ENCODE measurements at places on chromosomes 2 and 18. TPM values are rescaled to one million over a fixed set of nuclear protein-coding genes. Genes with fewer than 3 reads are reported as not detected.

DNA sequence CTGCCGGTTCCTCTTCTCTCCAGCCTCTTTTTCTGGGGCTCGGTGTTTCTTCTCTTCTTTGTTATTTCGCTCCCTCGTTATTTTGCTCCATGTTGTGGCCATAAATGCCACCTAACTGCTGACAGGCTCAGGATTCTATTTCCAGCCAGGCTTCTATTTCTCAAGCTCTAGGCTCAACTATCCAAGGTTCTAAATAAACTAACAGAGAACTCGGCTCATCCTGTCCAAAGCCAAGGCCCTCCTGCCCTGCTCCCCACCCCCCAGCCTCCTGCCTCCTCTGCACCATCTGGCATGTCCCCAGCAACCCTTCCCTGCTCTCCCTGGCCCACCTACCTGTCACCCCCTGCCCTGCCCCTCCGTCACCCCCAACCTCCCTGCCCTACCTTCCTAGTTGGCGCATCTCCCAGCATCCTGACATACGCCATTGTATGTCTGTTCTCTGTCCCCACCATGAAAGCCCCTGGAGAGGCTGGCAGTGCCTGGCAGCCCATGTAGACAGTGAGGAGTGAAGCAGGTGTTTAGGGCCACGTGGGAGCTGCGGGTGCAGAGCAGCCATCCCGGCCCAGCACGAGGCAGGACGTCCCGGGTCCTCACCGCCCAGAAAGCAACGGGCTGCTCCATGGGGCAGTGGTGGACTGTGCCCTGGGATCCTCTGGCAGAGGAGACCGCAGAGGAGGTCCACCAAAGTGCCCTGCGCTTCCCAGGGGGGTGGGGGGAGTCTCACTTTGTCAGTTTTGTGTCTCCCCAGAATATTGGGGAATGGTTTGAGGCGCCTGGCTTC, 186.9 kb downstream of the TWIST2 start:
- DNase-seq, result peak; percentile 58
- H3K4me3 ChIP-seq, result no peak overlapping the region
- H3K4me1 ChIP-seq, result peaks cover 8% of the 10 kb centered on the region
- no peaks in the 10 kb centered on the region for H3K27me3 ChIP-seq

- peak overlapping the region; percentile 34 for H3K27ac ChIP-seq
- no peaks in the 10 kb centered on the region for H3K36me3 ChIP-seq
- peaks cover 57% of the 10 kb centered on the region for H3K4me1 ChIP-seq
- no peak overlapping the region for H3K4me3 ChIP-seq
- no peaks in the 10 kb centered on the region for H3K27me3 ChIP-seq
- no peak for DNase-seq
Measured at GRCh38 chr2:204108781-204109295, 172.3 kb downstream of the ICOS start.

- no peak overlapping the region for H3K27ac ChIP-seq
- no peaks in the 10 kb centered on the region for H3K27me3 ChIP-seq
- peaks cover 39% of the 10 kb centered on the region for H3K4me1 ChIP-seq
- peak; percentile 88 for DNase-seq
- H3K36me3 ChIP-seq, result no peaks in the 10 kb centered on the region
Measured at GRCh38 chr2:20491739-20492531, 45.1 kb downstream of the RHOB start.

DNA sequence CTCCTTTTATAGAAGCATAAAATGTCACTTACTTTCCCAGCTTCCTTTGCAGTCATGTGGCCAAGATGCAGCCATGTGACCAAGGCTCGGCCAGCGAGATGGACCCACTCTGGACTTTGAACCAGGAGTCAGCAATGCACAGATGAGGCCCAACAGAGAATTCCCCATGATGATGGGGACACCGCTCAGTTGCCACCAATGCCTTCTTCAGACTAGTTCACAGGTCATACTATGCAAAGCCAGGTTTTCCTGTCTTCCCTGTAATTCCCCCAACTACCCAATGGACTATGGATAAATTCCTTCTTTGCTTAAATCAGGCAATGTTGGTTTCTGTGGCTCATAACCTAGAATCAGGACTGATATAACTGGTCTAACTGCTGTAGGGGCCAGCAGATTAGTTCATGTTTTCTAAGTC, 22.5 kb upstream of the REL start:
- DNase-seq, result no peak
- no peak overlapping the region for H3K27ac ChIP-seq
- no peaks in the 10 kb centered on the region for H3K27me3 ChIP-seq
- no peak overlapping the region for H3K4me3 ChIP-seq
- no peaks in the 10 kb centered on the region for H3K4me1 ChIP-seq

DNA sequence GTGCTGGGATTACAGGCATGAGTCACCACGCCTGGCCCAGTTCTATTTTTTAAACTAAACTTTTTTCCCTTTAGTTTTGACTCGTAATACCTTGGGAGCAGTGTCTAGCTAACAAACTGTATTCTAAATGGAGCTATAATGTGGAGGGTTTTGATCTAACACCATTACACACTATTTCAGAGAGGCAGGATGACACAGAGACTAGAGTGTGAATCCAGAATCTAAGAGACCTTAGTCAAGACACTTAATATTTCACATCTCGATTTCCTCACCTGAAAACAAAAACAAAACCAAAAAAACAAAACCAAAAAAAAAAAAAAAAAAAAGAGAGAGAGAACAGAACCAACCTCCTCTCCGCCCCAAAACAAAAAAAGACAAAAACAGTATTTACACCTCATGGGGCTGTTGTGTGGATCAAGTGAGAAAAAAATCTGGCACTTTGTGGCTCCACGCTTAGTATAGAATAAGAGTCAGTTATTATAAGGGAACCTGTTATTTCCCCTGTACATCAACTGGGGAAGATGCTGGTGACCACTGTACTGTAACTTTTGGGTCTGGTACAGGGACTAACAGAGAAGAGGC, 31.3 kb downstream of the DARS1 start:
- H3K4me3 ChIP-seq, result no peak overlapping the region
- no peak overlapping the region for H3K27ac ChIP-seq
- no peaks in the 10 kb centered on the region for H3K27me3 ChIP-seq
- H3K36me3 ChIP-seq, result no peaks in the 10 kb centered on the region
- H3K4me1 ChIP-seq, result peaks cover 17% of the 10 kb centered on the region

- H3K36me3 ChIP-seq, result no peaks in the 10 kb centered on the region
- H3K4me1 ChIP-seq, result no peaks in the 10 kb centered on the region
- no peak overlapping the region for H3K4me3 ChIP-seq
- no peaks in the 10 kb centered on the region for H3K27me3 ChIP-seq
Measured at GRCh38 chr2:29847886-29848285, 73.5 kb downstream of the ALK start.

DNA sequence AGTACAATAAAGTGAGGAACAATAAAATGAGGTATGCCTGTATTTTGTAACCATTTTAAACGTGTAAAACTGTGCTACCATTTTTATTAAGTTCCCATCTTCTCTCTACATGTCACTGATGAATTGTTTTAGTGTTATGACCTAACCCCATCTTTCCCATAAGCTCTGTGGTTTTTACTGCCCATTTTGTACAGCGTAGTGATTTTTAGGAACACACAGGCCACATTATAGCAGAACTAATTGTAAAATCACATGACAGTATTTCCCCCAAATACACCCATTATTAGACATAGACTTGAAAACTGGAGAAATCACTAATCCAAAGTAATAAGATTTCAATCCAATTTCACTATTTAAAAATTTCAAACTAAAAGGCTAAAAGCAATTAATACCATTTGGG, 130.7 kb downstream of the TMEM247 start:
- DNase-seq, result no peak
- no peak overlapping the region for H3K27ac ChIP-seq
- H3K36me3 ChIP-seq, result no peaks in the 10 kb centered on the region
- H3K27me3 ChIP-seq, result no peaks in the 10 kb centered on the region
- H3K4me1 ChIP-seq, result no peaks in the 10 kb centered on the region

DNA sequence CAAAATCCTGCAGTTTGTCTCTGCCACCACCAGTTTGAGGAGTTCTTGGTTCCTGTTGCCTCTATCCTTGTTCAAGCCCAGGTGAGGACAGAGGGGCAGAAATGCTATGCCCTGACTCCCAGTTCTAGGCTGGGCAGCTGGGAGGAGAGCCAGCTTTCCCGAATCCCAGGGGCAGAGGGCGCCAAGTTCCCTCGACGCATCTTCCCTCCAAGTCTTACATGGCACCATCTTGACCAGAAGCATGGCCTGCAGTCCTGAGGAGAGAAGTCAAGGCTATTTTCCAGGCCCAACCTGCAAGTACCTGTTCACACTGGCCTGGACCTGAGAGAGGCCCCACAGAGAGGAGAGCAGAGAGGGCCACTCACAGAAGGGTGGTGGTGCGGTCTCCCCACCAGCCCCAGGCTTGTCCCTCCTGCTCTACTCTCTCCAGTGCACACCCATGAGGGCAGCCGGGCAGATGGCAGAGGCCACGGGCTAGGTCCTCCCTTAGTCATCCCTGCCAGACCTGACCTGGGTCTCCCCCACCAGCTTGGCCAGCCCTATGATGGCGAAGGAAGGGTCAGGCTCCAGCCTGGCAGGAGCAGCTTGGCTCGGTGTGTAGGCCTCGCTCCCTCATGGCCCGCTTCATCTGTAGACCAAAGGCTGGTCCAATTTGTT, 115.7 kb upstream of the MSTN start:
- H3K27me3 ChIP-seq, result no peaks in the 10 kb centered on the region
- DNase-seq, result no peak
- H3K4me1 ChIP-seq, result peaks cover 15% of the 10 kb centered on the region
- no peak overlapping the region for H3K27ac ChIP-seq
- H3K36me3 ChIP-seq, result no peaks in the 10 kb centered on the region
- H3K4me3 ChIP-seq, result no peak overlapping the region

GRCh38 chr2:3291750-3292149, 85.9 kb downstream of the EIPR1 start:
- H3K4me1 ChIP-seq, result no peaks in the 10 kb centered on the region
- no peaks in the 10 kb centered on the region for H3K27me3 ChIP-seq
- no peak for DNase-seq
- no peaks in the 10 kb centered on the region for H3K36me3 ChIP-seq
- H3K4me3 ChIP-seq, result no peak overlapping the region

- no peaks in the 10 kb centered on the region for H3K4me1 ChIP-seq
- H3K4me3 ChIP-seq, result no peak overlapping the region
- no peaks in the 10 kb centered on the region for H3K27me3 ChIP-seq
- no peak overlapping the region for H3K27ac ChIP-seq
Measured at GRCh38 chr2:181648478-181649155, 8.3 kb downstream of the CERKL start.

DNA sequence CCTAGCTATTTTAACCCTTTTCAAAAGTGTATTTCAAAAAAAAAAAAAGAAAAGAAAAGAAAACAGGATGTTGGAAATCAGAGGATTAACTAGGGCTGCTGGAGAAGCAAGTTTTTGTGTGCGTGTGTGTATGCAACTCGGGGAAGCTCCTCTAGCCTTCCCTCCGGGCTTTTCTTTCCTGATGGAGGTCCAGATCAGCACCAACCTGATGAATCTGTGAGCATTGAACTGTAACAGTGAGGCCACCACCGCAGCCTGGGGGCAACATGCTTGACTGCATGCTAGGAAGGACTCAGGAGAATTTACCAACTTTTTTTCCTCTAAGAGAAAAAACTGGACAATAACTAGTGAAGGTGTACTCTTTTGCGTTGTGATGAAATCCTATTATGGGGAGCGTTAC, 2.3 kb downstream of the OBSL1 start:
- DNase-seq, result no peak
- H3K4me3 ChIP-seq, result no peak overlapping the region
- no peaks in the 10 kb centered on the region for H3K27me3 ChIP-seq
- H3K36me3 ChIP-seq, result peaks cover under 1% of the 10 kb centered on the region
- H3K27ac ChIP-seq, result no peak overlapping the region

GRCh38 chr2:221848286-221848685, 276.2 kb upstream of the EPHA4 start:
- H3K4me3 ChIP-seq, result no peak overlapping the region
- H3K36me3 ChIP-seq, result no peaks in the 10 kb centered on the region
- H3K4me1 ChIP-seq, result no peaks in the 10 kb centered on the region
- DNase-seq, result no peak
- no peaks in the 10 kb centered on the region for H3K27me3 ChIP-seq

- no peaks in the 10 kb centered on the region for H3K27me3 ChIP-seq
- H3K27ac ChIP-seq, result no peak overlapping the region
- no peaks in the 10 kb centered on the region for H3K4me1 ChIP-seq
- no peaks in the 10 kb centered on the region for H3K36me3 ChIP-seq
- DNase-seq, result no peak
Measured at GRCh38 chr2:16255120-16255519, 314.8 kb downstream of the MYCN start.

DNA sequence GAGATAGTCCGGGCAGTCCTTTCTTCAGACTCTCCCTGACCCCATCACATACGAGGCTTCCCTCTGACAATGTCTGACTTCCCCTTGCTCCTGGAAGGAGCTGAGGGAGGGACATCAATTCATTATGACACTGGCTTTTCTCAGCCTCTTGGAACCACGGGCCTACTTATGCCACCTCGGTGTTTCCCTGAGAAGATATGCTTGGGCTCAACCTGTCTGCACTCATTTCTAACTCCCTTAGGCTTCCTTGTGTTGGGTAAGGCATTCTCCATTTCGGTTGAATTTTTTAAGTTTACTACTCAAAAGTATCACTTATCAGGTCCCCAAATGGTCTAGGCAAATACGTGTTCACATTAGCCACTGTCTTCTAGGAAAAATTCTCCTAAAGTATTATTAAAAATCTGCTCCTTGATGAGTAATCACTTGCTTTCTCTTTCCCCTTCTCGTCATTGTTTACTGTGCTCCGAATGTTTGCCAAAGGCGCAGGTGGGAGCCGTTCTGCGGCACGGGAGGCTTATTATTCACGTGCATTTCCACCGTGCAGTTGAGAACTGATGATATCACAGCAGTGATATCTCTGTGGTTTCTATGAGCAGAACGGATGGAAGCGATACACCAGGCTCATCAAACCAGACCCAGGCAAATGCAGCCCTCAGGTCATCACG, 33.1 kb downstream of the ARL4C start:
- no peaks in the 10 kb centered on the region for H3K36me3 ChIP-seq
- H3K4me3 ChIP-seq, result no peak overlapping the region
- H3K27ac ChIP-seq, result no peak overlapping the region
- H3K27me3 ChIP-seq, result no peaks in the 10 kb centered on the region
- no peaks in the 10 kb centered on the region for H3K4me1 ChIP-seq
- no peak for DNase-seq

GRCh38 chr2:100412881-100413321, 4.6 kb downstream of the CHST10 start:
- H3K4me1 ChIP-seq, result peaks cover 8% of the 10 kb centered on the region
- peaks cover 3% of the 10 kb centered on the region for H3K36me3 ChIP-seq
- DNase-seq, result no peak
- H3K27ac ChIP-seq, result no peak overlapping the region

DNA sequence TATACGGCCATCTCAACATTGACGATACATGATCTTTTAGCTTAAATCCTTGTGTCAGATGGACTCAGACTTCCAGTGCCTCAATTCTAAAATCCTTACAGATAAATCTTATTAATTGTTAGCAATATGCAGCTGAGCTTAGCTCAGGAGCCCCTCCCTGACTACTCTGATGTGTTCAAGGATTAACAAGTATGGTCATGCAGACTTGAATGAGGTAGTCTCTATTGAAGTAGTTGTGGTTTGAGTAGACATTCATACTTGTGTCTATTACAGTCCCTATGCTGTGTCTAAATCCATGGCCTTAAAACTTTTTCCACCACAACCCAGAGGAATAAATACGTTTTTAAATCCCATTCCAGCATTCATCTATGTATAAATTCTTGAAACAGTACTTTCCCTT, 119.5 kb downstream of the NUP35 start:
- H3K4me1 ChIP-seq, result no peaks in the 10 kb centered on the region
- H3K4me3 ChIP-seq, result no peak overlapping the region
- no peaks in the 10 kb centered on the region for H3K36me3 ChIP-seq
- H3K27me3 ChIP-seq, result no peaks in the 10 kb centered on the region

Gene EFR3B
- total RNA-seq, result 1.4 TPM

Gene TCF23
- not detected for total RNA-seq

Gene ZBTB7C
- total RNA-seq, result 0.71 TPM

Gene L3MBTL4
- 3.4 TPM for total RNA-seq

Gene LTBP1
- total RNA-seq, result 34.2 TPM

Gene TUBA3E
- not detected for total RNA-seq
